ENCODE measurements at places on chromosomes 2 and 18.

DNA sequence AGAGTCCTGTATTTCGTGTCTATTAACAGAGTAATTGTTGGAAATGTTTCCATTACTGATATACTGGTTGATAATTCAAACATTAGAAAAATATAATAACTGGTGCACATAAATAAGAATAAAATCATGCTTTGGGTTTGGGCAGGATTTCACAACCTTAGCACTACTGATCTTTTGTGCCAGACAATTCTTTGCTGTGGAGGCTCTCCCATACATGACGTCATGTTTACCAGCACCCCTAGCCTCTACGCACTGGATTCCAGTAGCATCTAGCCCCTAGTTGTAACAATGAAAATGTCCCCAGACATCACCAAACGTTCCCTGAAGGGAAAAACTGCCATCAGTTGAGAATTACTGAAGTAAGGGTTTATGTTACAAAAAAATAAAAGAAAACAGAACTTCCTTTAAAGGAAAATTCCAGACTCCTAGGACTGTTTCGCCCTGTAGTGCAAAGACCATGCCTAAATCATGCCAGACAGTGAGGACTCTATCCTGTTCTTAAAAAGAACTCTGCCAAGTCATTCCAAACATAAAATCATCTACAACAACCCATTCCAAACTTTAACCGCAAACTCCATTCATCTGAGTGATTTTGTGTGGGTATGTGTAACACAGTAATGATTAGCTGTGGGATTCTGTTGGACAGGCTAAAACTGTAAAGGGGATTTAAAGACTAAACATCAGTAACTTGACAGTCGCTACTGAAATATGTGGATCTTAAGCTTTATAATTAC is 313.4 kb upstream of the CCDC68 start:
- DNase-seq = no peak

DNA sequence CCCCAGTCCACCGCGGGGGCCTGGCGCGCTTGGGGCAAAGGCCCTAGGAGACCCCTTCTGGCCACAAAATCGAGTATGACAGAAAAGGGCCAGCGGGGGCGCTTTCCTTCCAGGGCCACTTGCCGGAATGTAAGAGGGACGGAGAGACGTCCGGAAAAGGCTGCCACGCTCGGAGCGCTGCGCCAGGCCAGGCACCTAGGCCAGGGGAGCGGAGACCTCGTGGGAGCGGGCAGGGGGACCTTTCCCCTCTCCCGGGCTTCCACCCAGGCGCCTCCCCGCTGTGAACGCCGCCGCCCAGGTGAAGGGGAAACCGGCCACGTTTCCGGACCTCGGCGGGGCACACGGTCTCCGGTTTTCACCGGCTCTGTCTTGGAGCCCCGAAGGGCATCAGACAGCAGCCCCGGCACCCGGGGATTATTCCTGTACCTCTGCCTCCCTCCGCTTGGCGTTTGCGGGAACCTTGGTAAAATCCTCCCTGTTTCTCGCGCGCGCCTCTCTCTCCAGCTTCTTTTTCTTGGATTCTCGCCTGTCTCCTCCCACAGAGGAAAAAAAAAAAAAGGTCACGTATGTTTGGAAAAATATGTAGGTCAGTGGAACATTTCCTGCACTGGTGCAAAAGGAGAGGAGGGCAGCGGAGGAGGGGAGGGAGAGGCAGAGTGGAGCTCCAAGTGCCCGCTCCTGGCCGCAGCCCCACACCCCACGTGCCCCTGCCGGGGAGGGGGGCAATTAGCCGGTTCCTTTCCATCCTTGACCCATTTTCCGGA is 1.2 kb upstream of the NPAS2 start:
- DNase-seq = peak; percentile 10

- no peak for DNase-seq
Measured at GRCh38 chr2:30649278-30649677, 158.0 kb downstream of the CAPN13 start.

DNA sequence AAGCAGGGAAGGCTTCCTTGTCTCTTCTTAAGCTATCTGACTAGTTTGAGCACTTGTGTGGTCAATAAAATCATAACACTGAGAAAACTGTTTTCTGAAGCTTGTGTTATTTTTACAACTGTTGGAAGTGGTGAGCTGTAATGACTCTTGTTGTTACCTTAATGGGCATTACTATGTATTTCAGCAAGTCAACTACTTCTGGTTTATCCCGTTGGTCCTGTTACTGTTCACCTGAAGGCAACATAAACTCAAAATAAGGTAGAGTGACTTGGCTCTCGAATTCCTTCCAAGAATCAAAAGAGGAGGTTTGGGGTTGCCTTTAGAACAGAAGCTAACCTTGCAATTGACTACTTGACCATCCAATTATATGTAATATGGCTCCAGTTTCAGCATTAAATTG is 23.2 kb upstream of the FIGN start:
- no peak for DNase-seq

- no peak for DNase-seq
Measured at GRCh38 chr2:175576270-175576669, 394.8 kb upstream of the ATP5MC3 start.

DNA sequence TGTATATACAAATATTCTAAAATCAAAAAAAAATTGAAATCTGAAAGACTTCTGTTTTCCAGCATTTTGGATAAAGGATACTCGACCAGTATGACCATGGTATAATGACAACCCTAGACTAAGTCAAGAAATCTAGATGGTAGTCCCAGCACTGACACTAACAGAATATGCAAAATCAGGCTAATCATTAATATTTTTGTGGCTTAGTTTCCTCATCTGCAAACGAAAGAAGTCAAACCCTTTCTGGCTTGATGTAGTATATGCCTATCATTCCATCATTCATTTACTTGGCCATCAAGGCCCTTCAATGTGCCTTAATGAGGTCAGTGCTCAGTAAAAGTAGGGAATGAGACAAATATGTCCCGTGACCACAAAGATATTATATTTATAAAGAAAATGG is 83.5 kb downstream of the NCKAP5 start:
- no peak for DNase-seq

- DNase-seq = no peak
Measured at GRCh38 chr2:37143974-37144373, 12.8 kb downstream of the EIF2AK2 start.

DNA sequence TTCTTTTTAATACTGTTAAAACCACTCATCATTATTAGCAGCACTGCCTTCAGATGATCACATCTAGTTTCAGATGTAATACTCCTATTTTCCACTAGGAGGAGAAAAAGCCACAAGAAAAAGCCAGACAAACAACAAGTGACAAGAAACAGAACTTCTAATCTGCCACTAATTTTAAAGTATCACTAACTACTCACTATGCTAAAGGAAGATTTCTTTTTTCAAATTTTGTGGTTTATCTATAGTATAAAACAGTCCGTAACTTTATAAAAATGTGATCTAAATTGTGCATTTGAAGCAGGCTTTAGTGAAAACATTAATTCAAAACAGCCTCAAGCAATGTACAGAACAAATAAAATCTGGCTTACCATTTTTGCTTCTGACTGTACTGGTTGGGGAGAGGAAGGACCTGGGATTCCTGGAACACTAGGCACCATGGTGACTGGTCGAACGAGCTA is 56.8 kb downstream of the ATF2 start:
- DNase-seq = no peak

- no peak for DNase-seq
Measured at GRCh38 chr18:616380-616995, 19.7 kb downstream of the CLUL1 start.

DNA sequence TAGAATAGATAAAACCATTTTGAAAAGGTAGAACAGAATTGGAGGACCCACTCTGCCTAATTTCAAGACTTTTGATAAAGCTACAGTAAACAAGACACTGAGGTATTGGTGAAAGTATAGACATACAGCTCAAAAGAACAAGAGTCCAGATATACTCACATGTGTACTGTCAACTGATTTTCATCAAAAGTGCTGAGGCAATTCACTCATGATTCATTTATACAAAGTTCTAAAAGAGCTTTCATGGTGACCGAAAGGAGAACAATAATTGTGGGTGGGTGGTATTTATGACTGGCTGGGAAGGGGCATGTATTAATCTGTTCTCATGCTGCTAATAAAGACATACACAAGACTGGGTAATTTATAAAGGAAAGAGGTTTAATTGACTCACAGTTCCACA is 7.3 kb downstream of the MAP4K3 start:
- no peak for DNase-seq

DNA sequence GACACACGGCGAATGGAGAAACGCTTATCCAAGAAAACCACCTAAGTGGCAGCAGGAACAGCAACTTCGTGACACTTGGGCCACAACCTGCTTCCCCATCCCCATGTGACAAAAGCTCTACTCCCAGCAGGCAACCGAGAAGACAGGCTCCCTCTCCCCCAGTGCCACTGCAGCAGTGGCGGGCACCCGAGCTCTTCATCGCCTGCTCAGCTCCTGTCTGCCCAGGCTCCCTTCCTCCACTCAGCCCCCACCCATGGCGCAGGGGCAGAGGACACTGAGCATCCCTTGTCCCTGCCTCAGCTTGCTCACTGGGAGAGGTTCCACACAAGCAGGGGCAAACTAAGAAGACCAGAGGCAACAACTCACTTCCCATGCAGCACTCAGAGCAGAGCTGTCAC is 22.9 kb downstream of the SLC66A2 start:
- no peak for DNase-seq

DNA sequence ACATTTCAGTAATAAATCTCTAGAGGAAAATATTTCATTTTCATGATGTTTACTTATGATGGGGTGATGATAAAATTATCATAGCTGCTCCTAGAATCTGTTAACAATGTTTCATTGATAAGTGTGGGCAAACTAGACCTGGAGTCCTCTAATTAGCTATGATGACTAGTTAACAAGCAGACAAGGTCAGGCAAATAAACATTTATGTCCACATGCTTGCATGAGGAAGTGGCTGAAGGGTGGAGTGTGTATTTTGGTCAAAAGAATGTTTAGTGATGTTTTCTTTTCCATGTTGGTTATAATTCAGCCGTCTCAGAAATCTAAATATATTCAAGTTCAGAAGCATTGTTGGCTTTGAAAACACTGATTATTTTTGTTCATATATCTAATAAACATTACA is 99.9 kb upstream of the FN1 start:
- no peak for DNase-seq

DNA sequence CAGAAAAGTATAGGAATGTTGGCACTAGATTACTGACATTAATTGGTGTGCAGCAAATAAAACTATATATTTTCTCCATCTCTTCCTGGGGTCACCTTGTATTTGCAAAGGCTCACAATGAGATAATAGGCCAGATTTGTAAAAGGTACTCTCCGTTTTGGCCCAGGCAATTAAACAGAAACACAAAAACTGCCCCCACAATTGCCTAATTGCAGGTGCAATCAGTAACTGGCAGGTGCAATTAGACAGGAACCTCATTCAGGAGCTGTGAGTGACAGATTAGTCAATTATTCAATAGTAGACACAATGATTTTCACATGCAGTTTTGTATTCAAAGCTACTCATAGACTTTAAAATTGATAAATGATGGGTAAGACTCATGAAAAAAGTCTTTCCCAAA is 451.4 kb upstream of the ID2 start:
- no peak for DNase-seq

DNA sequence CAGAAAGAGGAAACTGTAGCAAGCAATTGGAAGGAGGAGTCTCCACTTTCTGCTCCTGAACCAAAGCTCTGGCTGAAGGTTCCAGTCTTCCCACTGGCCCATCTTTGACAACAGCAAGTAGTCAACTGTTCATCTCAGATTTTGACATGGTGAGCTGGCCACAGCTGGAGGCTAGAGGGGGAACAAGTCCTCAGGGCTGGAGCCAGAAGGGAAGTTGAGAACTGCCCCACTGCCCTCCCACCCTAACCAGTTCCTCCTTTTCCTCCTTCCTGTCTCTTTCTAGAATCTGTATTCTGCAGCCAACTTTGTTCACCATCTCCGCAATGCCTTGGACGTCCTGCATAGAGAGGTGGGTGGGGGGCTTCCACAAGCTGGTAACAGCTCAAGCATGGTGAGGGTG is 105.8 kb downstream of the PLB1 start:
- DNase-seq = no peak

DNA sequence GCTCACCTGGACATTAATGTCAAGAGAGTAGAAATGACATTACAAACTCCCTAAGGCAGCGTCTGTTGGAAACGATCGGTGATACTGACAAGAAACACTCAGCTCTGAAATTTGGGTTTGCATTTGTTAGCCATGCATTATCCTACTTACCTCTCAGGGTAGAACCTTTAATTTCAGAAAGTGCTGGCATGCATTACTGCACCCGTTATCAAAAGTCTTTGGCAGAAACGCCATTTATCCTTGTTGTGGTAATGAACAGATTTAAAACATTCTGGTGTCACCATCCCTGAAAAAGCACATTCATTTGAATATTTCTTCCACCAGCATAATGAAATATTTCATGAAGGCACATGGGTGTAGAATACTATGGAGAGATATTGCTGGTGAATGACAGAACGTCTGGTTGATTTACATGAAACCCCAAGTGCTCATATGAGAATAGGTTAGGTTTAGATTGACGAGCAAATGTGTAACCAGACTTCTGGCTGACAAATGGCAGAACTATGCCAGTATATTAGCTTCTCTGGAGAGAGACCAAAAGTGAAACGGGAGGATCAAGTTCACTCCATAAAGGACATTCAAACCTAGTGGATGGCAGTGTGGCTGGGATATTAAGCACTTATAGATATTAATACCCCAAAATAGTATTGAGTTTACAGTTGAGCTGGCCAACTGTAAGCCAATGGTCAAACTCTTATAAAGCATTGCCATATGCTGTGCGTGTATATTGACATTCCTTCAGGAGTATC is 53.5 kb upstream of the ITGB6 start:
- no peak for DNase-seq

GRCh38 chr2:15748736-15749323 is 157.2 kb downstream of the DDX1 start:
- no peak for DNase-seq

DNA sequence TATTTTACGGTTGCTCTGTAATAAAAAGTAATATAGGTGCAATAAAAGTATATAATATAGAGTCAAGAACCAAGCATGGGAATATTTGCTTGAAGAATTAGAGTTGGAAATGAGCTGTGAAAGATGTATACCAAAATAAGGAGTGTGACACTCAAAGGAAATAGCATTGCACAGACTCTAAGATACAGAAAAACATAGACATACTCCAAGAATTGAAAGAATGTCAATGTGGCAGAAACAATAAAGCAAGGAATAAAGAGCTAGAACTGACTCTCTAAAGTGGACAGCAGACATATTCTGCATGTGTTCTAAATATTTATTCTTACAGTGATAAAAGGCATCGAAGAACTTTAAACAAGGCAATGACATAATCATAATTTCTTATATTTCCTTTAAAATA is 561.1 kb upstream of the SETBP1 start:
- DNase-seq = no peak

DNA sequence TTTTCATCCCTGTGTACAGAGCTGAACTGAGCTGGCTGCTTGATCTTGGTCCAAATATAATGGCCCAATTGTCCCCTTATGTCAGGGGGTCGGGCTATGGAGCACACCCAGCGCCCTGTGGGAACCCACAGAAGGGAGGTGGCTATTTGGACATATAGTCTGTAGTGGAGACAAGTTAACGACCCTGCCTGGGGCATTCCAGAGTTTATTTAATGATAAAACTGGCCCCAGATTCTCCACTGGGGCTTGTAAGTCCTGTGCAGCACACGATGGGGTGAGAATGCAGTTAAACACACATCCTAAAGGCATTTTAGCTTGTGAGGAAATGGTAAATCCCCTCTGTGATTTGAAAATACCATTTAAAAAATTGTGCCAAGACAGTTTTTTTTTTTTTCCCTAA is 72.9 kb downstream of the QPCT start:
- no peak for DNase-seq

GRCh38 chr2:121791801-121792221 is 36.4 kb downstream of the TSN start:
- DNase-seq = no peak

GRCh38 chr2:117859924-117860647 is 45.6 kb downstream of the DDX18 start:
- no peak for DNase-seq

GRCh38 chr2:263774-264492 is at the start of gene SH3YL1:
SH3YL1 (minus strand) TSS chr2:264032; CDS start chr2:263984, 48 bp downstream.
- DNase-seq = peak; percentile 76

Measured in CD4-positive, alpha-beta T cell treated with Interleukin-6 for 4 hours (primary cell).